ENCODE measurements at places on chromosomes 7 and 10.

DNA sequence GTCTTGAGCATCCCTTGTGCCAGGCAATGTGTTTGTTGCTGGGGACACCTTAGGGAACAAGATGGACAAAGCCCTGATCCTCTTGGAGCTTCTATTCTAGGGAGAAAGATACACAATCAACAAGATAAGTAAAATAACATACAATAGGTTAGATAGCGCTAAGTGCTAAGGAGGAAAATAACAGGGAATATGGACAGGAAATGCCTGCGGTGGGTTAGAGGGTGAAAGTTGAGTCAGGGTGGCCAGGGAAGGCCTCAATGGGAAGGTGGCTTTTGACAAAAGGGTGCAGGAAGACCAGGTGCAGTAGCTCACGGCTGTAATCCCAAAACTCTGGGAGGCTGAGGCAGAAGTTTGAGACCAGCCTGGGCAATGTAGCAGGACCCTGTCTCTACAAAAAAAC lies 38.3 kb upstream of the MYL10 start:
- no peak for DNase-seq

DNA sequence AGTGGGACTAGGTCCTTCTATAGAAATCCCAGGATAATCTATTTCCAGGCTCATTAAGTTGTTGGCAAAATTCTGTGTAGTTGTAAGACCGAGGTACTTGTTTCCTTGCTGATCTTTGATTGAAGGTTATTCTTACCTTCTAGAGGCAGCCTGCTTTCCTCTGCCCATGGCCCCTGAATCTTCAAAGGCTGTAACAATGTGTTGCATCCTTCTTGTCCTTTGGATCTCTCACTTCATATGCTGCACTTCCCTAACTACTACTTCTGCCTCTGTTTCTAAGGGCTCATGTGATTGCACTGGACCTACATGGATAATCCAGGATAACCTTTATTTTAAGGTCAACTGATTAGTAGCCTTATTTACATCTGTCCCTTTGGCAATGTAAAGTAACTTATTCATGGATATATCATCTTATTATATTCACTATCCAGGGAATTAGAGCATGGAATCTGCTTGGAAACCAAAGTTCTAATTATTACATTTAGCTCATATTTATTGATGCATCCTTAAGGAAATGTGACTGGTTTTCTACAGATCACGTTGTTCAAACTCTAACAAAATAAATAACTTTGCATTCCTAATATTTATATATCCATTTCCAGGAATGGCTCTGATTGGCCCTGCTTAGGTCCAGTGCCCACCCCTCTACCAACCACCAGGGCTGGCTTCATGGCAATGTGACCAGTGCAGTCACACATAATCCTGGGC lies 85.6 kb downstream of the IMMP2L start:
- no peak for DNase-seq

GRCh38 chr7:29442146-29442545 lies 121.5 kb upstream of the PRR15 start:
- no peak for DNase-seq

- no peak for DNase-seq
Observed at GRCh38 chr7:36272567-36273269, 116.9 kb upstream of the ANLN start.

- no peak for DNase-seq
Observed at GRCh38 chr10:42933448-42934340, 143.2 kb upstream of the RET start.

GRCh38 chr7:122618585-122619189 lies 80.2 kb downstream of the RNF133 start:
- DNase-seq, result no peak

- DNase-seq, result peak; percentile 86
Observed at GRCh38 chr7:5596046-5596895, 172.6 kb upstream of the TNRC18 start.

GRCh38 chr10:90612276-90612675 lies 245.6 kb downstream of the HTR7 start:
- no peak for DNase-seq

DNA sequence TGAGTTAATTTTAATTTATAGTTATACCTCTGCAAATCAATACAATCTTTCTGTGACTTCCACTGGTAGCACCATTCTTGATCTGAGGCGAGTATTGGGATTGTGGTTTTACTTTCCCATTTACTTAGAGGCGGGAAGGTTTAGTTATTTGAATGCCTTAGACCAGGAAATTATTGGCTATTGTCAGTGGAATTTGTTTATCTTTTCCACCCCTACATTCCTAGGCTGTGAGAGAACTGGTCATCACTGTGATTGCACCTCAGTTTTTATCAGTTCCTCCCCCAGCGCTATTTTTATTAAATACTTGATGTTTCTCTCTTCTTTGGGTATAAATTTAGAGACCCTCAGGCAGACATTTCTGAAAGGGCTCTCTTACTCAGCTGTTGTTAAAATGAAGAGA lies 29.9 kb downstream of the CDK14 start:
- no peak for DNase-seq

DNA sequence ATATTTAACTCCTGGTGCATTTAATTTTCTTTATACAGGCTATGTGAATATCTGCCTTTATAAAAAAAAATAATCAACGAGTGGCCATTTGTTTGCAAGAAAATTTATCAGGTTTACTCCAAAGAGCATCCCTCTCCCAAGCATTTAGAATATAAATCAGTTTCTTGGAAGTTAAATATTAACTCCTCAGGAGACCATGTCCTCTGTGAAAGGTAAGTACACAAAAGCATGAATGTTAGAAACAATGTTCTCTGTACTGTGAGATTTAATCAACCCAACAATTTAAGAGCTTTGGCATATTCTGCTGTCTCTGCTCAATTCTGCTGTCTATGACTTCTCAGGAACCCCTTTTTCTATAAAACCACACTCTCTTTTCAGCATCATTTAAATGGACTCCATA lies 119.3 kb upstream of the LAMB4 start:
- DNase-seq, result no peak

DNA sequence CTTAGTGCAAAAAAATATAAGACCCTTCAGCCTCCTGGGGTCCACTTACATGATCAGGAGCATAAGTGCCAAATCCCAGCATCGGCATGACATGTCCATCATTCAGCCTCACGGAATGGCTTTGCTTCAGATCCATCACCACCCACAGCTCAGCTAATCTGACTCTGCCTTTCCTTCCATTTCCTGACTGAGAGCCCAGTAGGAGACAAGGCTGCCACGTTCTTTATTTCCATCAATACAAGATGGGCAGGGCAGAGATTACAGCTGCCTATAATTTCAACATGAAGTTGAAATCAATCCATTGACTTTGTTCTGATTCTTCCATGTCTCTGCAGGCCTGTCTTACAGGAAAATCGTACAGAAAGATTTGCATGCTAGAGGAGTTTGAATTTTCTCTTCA lies 76.4 kb upstream of the UCN3 start:
- no peak for DNase-seq

GRCh38 chr7:101058355-101058754 lies 26.9 kb upstream of the TRIM56 start:
- DNase-seq, result peak; percentile 52
